NCI-H2107 (cell line): ENCODE measurements at places on chromosomes 2 and 18.

- no peak for DNase-seq
Measured at GRCh38 chr2:66560683-66561082, 125.8 kb downstream of the MEIS1 start.

DNA sequence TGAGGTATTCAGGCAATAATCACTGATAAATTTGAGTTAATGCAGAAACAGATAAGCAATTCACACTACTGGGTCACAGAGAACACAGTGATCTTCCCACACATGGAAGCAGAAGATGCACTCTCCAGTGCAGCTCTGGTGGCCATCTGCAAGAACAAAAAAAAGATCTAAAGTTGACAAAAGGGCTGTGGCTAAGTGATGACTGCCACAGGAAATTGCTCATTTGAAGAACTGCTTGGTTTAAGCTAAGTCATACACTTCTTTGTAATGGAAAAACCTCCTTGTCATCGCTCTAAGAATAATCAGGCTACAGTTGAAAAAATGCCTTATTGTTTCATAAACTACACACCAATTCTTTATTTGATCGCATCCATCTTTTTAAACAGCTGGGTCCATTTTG is 115.1 kb downstream of the DTNB start:
- no peak for DNase-seq

DNA sequence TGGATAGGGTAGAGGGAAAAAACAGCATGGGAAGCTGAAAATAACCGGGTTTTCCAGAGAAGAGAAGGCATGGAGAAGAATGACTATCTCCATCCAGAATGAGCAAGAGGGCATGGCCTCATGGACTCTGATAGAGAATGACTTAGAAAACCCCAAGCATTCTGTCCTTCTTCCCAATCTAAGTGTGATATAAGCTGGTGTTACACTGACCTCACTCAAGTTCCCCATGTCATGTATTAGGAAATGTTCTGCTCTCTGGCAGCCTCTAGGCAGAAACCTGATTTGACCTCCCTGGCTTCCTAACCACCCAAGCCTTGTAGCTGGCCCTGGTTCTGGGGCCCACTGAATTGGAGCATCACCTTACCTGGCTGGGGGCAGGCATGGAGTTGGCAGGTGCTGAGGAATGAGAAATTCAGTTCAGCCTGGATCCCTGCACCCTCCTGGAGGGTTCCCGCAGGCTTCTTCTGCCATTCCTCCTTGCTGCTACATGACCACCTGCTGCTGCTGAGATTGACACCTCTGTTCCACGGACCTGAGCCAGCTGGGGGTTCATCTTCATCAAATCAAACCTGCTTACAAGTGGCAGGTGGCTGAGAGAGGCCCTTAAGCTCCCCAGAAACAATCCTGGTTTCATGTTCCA is 5.2 kb upstream of the SIGLEC15 start:
- DNase-seq: no peak

GRCh38 chr2:239692362-239692851 is 291.6 kb upstream of the HDAC4 start:
- no peak for DNase-seq

DNA sequence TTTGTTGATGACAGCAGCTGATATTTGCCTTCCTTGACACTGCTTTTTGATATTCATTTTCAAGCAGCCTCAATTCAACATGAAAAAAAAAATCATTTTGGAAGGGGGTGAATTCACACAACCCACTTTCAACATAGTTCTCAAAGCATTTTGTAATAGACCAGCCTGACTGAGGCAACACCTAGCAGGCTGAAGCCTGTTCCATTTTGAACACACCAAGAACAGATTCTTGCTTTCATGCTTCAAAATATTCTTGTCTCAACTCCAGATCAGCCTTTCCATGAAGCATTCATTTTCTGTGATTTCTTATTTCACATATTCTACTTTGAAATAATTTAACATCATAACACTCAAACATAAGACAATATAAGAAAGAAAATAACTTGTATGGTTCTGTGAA is 812.6 kb upstream of the POU3F3 start:
- no peak for DNase-seq

DNA sequence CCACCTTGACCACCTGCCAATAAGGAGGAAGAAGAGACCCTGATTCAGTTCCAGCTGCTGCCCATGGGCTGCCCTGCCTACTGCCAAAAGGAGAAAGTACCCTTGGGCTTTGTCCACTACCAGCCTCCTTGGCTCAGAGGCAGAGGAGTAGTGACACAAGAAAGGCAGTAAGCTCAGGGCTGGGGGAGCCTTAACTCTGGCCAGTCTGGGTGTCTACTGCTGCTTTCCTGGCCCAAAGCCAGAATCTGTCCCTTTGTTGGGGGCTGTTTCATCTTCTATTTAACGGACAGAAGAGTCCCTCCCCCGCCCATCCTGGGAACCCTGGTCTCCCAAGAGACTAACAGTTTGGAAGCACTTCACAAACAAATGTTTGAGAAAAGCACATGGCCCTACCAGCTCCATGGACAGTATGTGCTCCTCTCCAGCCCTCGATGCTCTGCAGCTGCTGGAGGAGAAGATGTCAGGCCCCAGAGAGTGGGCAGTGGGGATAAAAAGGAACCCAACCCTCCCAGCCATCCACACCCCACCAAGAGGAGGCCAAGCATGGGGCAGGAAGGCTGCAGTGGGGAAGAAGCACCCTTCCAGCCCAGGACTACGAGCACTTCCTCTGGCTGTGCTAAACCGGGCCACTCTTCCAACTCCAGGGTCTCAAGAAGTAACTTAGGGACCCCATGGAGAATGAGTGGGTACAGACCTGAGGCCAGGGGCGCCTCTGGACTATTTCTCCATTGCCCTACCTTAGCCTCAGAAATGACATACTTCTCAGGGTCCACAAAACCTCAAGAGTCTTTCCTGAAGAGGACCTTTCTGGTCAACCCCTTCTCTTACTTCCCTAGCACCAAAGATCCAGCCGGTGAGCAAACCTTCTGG is 1.2 kb downstream of the ATG9A start:
- DNase-seq: no peak

DNA sequence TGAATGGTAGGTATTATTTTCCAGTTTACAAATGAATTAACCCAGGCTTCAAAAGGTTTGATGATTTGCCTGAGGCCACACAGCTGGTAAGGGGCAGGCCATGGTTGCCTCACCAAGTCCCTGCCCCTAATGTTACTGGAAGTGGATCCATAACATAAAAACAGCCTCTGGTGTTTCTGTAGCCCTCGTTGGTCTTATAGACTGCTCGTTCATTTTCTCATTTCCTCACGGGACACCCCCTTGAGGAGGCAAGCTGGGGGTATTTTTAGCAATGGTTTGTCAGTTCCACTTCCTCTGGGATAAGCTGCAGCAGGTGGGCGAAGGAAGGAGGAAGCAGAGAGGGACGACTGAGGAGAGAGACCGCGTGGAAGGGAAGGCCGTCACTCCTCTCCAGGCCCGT is 32.9 kb upstream of the NDUFV2 start:
- no peak for DNase-seq

DNA sequence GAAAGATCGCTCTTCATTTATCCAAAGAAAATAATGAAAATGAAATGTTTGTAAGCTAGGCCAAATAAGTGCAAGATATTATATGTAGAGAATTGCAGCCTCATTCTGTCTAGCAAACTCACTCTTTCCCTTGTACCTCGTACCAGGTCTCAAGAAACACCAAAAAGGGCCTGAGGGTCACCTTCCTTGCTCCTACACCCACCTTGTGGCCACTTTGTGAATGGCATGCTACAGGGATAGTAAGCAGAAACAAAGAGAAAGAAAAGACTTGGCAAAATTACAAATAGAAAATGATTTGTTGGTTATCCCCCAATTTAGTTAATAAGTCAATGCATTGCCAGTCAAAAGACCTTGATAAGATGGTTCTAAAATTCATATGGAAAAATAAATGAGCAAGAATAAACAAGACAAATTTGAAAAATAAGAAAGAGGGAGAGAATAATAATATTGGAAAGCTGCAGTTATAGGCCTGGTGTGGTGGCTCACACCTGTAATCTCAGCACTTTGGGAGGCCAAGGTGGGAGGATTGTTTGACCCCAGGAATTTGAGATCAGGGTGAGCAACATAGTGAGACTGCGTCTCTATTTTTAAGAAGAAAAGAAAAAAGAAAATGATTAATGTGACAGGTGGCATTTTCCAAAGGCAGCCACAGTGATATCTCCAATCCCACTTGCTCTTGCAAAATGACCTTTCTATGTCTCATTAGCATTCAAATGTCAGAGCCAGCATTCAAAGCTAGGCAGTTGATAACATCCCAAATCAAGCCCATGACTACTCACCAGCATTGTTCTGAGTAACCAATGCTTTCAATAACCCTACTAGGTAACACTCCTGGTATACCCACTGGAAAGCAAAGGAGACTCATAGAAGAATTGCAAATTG is 38.8 kb upstream of the BMP10 start:
- peak; percentile 68 for DNase-seq

- DNase-seq: no peak
Measured at GRCh38 chr2:15006667-15007066, 374.1 kb downstream of the LRATD1 start.

GRCh38 chr2:208252716-208253492 is 2.0 kb downstream of the IDH1 start:
- no peak for DNase-seq

GRCh38 chr18:58900015-58900649 is 35.5 kb downstream of the ZNF532 start:
- DNase-seq: no peak

DNA sequence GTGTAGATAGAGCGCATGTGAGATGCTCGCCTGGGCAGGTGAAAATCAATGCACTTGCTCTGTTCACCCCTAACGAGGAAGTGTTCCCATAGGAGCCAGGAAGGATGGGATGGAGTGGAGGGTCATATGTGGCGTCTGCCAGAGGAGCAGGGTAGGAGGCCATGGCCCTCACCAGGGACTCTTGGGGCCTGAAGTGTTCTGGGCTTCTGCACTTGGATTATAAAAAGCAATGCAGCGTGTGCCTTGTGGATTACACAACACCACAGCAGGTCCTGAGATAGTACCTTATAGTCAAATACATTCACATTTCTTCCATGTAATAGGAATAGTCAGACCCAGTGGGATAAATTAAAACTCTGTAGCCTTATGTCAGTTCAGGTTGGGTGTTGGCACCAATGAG is 100.1 kb downstream of the CABLES1 start:
- DNase-seq: no peak

- DNase-seq: no peak
Measured at GRCh38 chr2:18379870-18380269, 180.6 kb downstream of the RDH14 start.

- no peak for DNase-seq
Measured at GRCh38 chr2:122156176-122156890, 400.9 kb downstream of the TSN start.

DNA sequence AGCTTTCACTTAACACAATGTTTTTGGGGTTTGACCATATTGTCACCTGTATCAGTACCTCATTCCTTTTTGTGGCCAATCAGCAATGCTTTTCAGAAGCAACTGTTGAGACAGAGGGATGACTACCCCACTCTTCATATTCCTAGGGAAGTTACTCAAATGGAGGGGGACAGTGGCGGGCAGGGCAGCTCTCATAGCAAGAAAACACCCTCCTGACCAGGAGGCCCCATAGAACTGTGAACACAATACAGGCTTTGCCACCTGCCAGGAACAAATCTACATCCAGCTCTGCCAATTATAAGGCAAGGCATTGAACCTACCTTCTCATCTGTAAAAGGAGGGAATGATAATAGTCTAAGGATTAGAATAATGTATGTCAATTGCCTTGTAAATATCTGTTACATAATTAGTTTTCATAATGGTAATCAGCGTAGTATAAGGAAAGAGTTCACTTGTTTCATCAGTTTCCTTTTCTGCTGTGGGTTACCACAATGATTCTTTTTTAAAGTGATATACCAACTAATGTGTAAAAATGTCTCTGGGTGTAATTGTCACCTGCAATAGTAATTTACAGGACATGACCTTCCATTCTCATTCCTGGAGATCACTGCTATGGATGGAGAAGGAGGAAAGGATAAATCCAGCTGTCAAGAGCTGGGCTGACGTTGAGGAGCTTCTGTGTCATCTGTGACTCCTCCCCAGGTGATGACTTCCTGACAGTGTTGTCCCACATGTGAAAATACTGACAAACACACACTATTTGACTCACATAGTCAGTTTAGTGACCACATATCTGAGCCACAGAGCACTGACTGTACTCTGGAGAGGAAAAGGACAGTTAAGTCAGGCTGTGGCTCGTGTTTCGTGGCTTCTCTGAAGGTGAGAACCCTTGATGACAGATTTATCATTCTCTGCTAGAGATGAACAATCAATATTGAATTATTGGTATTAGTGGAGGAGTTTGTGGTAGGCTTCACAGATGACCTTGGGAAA is 13.5 kb downstream of the ALPK2 start:
- DNase-seq: no peak

GRCh38 chr2:138610201-138610953 is 108.8 kb downstream of the SPOPL start:
- no peak for DNase-seq

DNA sequence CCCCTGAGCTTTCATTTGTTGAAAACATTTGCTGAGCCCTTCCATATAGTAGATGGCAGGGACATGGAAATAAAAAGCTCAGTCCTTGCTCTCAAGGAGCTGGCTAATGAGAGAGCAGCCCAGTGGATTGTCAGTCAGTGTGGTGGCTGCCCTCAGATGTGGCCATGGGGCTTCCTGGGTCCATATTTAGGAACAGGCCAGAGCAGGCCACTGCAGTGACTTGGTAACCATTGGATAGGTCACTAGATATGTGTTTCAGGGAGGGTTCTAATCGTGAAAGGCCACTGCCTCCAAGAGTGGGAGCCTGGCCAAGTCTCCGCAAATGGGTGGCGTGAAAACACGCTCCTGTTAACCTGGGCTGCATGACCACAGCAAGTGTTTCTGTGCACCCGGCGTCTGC is 37.4 kb downstream of the NPAS2 start:
- DNase-seq: no peak

DNA sequence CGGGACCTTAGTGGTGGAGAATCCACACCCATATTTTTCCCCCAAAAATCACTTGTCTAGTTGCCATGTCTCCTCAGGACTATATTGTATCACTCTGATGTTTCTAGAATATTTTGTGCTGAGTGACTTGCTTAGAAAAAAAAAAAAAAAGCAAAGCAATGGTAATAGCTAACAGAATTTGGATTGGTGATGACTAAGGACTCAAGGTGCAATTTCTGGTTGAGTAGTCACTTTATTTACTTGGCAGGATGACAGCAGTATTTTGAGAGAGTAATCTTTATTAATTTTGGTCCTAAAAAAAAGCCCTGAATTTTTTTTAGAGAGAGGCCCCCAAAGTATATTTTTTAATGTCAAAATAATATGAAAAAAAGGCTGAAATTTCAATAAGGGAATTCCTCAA is 32.8 kb upstream of the MYO3B start:
- no peak for DNase-seq

DNA sequence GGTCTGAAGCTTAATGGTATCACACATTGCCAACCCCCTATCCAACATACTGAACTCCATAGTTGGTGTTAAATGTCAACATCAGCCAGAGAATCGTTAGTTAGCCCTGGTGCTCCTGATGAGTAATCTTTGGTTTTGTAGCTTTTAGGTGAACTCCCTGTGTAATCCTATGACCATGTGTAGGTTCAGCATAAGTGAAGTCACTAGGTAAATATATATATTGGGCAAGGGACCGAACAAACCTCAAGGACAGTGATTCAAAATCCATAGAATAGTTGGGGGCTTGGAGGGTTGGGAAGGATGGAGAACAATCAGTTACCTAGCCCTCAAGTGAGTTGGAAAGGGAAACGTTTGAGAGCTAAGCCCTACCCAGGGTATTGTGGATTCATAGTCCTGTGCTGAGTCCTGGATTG is 16.0 kb upstream of the AP1S3 start:
- DNase-seq: no peak

- no peak for DNase-seq
Measured at GRCh38 chr2:55766947-55767346, 73.3 kb upstream of the PNPT1 start.
